ENCODE measurements at places on chromosomes 13 and 19.

DNA sequence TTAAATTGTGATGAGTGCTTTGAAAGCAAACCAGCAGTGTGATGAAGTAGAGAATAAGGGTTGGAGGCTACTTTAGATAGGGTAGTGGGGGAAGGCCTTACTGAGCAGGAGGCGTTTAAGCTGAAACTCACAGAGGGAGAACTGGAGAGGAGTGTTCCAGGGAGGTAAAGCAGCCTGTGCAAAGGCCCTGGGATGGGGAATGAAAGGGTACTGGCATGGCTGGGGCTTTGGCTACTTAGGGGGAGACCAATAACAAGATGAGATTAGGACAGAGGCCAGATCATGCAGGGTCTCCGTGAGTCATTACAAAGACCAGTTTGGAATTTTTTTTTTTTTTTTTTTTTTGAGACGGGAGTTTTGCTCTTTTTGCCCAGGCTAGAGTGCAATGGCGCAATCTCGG lies 1.1 kb downstream of the PPP5C start:
- no peak for DNase-seq

DNA sequence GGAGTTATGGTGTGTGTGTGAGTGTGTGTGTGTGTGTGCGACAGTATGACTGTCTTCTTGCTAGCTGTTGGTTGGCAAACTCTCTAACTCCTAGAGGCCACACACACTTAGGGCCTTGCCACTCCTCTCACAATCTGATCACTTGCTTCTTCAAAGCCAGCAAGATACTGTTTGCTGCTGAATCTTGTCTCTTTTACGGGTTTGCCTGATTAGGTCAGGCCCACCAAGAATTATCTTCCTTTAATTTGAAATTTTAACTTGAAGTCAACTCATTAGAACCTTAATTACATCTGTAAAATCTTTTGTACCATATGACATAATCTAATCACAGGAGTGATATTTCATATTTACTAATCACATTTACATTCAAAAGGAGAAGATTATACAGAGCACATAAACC lies 359.2 kb upstream of the SGCG start:
- DNase-seq, result no peak

DNA sequence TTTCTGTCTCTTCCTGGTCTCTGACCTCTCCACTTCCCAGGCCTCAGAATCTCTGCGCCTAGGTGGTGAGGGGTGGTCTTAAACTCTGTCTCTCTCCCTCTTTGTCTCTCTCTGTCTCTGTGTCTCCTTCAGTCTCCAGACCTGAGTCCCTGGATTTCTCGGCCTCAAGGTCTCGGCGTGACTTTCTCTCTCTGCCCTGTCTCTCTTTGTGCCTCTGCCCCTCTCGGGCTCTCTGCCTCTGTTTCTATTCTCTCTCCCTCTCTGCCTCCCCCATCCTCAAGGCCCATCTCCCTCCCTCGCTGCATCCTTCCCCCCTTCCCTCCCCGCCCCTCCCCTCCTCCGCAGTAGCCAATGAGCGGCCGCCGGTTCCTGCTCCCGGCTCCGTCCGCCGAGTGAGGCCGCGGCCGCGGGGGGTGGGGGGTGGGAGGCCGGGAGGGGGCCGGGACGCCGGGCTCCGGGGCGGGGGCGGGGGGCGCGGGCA lies at the start of gene CACNG7:
Gene CACNG7 (plus strand): TSS at position 344 of the 481 bp plus-strand sequence. CDS start 3,554 bp downstream, outside the sequence.
- no peak for DNase-seq

- DNase-seq, result no peak
Measured at GRCh38 chr19:49786376-49786820, 19.6 kb downstream of the AP2A1 start.

GRCh38 chr13:48043789-48044503 lies 6.4 kb downstream of the NUDT15 start:
- no peak for DNase-seq

DNA sequence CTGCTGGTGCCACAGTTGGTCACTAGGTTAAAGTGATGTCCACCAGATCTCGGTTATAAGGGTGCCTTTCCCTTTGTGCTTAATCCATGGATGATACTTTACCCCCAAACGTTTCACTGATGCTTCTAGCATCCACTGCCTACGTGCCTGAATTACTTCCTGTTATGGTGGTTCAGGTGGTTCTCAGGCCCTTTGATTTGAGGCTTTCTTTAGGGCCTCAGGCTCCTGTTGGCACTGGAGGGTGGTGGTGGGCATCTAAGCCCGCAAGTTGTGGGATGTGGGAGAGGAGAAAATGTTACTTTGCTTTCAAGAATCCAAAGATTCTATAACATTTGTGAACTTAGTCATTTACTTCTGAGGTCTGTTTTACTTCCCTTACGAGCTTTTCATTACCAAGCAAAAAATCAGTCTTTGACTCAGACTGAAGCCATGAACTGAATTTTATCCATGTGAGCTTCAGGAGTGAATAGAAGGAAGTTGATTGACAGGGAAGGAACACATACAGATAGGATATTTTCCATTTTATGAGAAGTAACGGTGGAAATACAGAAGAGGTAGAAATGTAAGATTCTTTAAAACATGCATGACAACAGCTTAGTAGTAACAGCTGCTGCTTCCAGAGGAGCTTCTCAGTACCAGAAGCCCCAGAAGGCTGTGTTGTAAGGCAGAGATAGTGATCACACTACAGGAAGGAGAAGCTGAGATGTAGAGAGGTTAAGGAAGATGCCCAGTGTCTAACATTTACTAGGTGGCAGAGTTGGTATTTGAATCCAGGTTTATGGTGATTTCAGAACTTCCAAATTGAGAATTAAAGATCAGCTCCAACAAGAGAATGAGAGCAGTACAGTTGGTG lies 65.0 kb downstream of the ARHGEF7 start:
- no peak for DNase-seq

- no peak for DNase-seq
Measured at GRCh38 chr19:18109341-18109732, 11.8 kb downstream of the MAST3 start.

GRCh38 chr13:90867336-90867683 lies 480.2 kb upstream of the MIR17HG start:
- DNase-seq, result no peak

DNA sequence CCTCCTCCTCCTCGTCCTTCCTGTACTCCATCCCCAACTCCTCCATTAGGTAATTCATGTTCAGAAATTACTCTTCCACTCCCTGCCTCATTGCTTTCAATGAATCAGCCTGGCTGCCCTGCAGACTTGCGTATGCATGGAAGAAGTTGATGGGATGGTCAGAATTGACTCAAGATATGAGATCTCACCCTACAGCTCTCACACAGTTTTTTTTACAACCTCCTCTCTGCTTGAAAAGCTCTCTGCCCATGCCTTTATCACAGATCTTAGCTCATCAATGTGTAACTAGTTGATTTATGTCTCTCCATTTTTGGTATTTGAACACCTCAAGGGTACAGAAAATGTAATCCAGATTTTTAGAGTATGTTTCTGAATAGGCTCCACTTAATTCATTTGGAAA lies 506.9 kb downstream of the TBC1D4 start:
- DNase-seq, result no peak

All from stimulated activated CD8-positive, alpha-beta memory T cell treated with anti-CD3 and anti-CD28 coated beads, Interleukin-7, amount 100 ng/mL, for 48 hours (primary cell).